Urothelium cell line (cell line): ENCODE measurements at places on chromosomes 3 and 15.

DNA sequence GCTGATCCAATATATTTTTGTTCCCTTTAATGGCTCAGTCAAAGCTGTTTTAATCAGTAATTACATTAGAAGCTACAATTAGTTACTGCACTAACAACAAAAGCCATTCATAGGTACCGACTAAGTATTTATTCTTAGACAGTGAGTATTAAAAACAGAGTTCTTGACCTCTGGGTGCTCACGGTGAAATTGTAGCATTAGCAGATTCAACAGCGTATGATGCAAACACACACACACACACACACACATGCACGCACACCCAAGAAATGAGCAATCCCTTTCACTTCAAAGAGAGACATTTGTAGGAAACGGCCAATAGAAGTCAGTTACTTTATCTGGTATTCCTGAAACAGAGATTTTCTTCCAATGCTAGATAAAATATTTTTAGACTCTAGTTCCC is 27.0 kb upstream of the MITF start:
- DNase-seq = no peak

DNA sequence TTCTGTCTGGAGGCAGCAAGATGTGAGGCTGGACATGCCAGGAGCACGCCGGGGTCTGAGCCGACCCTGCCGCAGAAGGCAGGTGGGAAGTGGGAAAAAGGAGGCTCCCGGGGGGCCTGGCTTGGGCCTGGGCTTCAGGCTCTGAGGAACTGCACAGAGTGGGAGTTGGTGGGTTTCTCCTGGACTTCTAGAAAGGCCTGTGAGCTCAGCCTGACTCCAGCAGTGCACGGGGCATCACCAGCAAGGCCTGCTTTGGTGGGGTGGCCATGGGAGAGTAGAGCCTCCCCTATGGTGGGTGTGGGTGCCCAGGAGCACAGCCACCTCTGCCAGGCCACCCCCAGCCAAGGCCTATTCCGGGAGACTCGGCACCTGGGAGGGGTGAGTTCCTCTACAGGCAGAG is 18.1 kb upstream of the SLC41A3 start:
- no peak for DNase-seq

- no peak for DNase-seq
Measured at GRCh38 chr15:31228011-31228484, 98.6 kb upstream of the KLF13 start.

DNA sequence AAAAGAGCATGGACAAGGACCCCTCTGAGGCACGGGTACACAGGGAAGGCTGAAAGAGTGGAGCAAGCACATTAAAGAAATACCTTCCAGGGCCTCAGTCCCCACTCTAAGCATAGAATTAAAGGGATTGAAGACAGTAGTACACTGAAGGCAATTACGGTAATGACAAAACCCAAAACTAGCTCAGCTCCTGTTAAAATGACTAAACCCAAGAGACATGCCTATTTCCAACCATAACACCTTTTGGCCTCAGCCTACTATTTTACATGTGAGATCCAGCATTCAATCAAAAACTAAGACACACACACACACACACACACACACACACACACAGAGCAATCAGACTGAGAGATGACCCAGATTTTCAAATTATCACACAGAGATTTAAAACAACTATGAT is 19.8 kb downstream of the MAP4 start:
- DNase-seq = no peak

DNA sequence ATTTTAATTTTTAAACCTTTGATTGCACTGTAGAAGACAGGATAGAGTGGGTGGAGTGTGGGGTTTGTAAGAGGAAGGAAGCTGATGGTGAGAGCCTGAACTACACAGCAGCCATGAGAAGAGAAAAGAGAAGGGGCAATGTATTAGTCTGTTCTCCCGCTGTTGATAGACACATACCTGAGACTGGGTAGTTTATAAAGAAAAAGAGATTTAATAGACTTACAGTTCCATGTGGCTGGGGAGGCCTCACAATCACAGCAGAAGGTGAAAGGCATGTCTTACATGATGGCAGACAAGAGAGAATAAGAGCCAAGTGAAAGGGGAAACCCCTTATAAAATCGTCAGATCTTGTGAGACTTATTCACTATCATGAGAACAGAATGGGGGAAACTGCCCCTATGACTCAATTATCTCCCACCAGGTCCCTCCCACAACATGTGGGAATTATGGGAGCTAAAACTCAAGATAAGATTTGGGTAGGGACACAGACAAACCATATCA is 37.3 kb downstream of the STARD5 start:
- no peak for DNase-seq

- no peak for DNase-seq
Measured at GRCh38 chr3:144968750-144969350, 997.2 kb downstream of the DIPK2A start.

- DNase-seq = no peak
Measured at GRCh38 chr3:111598552-111598951, 3.4 kb upstream of the ZBED2 start.

DNA sequence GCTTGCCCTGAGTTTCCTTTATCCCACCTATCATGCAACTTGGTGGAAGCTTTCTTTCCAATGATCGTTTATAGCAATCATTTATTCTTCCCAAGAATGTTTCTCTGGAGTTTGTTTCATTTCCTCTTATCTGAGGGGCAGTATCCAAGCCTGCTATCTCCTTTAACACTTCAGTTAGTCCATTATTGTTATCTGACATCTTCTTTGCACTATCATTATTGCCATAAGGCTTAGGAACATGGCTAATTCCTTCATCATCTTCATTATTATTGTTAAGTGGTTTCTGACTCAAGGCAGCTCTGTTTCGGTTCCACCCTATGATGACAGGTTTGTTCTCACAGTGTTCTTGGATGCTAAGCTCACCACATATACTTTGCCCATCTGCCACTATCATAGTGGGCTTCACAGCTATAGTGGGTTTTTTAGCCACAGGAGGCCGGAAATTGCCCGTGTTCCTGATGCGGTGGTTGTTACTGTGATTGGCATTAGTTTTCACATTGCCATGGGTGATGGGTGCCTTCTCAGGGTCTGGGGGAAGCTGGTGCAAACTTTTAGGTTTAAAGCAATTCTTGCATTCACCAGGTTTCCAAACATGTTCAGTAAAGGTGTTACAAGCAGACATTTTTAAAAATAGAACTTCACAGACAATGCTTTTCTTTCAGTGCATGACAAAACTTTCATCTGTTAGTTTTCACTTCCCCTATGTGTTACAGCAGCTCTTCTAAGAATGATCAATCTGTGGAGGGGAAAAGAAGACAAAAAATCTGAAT is 110.6 kb upstream of the TSPAN3 start:
- no peak for DNase-seq

DNA sequence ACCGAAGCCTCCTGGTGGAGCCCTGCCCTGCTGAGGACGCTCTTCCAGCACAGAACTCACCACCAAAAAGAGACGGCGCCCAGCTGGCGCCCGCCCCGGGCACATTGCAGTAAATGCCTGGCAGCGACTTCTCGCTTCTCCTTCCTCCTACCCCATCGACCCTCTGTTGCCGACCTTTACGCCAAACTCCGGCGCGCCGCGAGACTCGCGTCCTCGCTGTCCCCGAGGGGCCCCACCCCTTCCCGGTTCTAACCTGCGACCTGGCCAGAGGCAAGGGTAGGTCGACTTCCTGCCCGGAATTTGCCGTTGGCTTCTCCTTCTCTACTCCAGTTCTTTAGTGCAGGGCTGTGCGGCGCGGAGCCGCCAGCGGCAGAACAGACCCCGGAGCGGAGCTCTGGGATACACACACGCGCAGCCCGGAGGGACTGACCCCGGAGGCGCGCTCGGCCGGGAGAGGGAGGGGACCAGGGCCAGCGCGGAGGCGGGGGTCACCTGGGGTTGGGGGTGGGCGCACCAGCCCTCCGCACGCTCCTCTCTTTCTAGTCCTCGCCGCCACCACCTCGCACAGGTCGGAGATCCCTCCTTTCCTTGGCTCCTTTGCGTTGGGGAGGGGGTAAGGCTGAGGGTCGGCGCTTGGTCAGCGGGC is 226.6 kb upstream of the AZI2 start:
- peak; percentile 16 for DNase-seq

GRCh38 chr3:51538115-51538458 is 432 bp upstream of the RAD54L2 start:
- DNase-seq = no peak

GRCh38 chr3:122602011-122602710 is 24.7 kb downstream of the PARP15 start:
- no peak for DNase-seq

DNA sequence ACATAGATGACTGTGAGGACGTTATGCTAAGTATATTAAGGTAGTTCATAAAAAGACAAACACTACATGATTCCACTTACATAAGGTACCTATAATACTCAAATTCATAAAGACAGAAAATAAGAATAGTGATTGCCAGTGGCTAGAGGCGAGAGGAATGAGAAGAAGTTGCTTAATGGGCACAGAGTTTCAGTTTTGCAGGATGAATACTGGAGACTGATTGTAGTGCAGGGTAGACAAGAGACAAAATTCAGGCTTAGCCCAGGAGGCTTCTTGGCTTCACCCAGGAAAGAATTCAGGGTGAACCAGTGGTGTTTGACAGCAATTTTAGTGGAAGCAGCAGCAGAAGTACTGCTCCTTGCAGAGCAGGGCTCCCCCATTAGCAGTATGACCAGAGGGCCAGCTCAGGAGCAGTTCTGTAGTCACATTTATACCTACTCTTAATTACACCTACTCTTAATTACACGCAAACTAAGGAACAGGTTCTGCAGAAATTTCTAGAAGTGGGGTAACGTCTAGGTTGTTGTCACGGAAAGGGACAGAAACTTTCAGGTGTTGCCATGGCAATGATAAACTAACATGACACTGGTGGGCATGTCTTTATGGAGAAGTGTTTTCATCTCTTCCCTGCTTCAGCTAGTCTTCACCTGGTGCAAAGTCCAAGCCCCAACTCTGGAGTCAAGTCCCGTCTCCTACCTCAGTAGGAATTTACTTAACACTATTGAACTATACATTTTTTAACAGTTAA is 55.2 kb downstream of the TBL1XR1 start:
- DNase-seq = no peak

- peak; percentile 78 for DNase-seq
Measured at GRCh38 chr15:73972984-73973682, 19.0 kb downstream of the STOML1 start.

DNA sequence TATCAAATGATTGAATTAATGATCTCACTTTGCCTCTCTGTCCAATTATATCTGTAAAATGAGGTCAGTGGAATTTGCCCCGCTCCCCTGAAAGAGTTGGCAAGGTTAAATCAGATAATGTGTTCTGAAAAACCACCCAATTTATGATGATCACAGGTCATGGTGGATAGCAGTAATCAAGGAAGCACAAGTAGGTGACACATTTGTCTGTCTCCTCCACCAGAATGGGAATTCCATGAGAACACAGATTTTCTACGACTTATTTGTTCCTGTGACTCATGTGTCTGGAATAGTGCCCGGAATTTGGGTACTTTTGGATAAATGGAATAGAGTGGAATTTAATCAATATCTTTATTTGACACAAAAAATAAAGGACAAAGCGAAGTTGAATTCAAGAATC is 220.9 kb upstream of the SUCLG2 start:
- peak; percentile 46 for DNase-seq

DNA sequence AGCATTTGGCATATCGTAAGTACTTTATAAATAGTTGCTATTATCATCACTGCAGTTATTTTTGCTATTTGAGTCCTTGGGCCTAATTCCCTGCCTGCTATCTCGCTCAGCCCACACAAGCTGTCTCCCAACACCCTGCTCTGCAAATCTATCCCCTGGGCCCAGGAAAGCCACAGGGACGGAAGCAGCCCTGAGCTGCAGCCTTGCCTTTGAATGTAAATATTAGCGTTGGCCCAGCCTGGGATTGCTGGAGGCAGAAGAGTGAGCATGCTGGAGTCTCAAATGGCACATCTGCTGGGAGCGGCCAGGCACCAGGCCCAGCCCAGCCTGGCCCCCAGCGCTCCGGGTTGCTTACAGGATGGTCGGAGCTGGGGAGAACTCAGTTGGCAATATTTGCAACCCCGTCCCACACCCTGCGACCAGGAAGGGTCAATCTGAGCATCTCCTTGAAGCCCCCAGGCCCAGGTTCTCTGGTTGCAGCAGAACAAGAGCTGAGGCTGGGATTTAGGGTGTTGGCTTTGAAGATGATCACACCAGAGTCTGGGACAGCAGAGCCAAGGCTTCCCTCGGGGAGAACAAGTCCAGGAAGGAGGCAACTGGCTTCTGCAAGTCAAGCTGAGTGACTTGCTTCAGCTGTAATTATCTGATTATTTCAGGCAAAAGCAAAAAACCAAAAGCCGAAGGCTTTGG is 529.6 kb downstream of the SHQ1 start:
- DNase-seq = no peak

DNA sequence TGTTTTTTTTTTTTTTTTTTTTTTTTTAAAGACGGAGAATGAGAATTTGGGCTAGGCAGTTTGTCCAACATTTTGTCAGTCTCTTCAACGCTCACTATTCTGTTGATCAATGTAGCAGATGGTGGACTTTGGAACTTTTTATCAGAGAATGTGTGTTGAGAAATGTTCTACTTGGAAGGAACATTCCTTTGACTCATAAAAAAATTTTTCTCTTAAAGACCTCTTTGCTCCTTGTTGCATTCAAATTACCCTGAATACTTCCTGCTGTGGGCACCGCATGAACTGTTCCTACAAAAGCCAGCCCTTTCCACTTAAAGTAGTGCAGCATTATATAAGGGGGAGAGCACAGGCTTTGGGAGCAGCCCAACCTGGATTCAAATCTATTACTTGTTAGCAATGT is 182.9 kb downstream of the AKAP13 start:
- DNase-seq = no peak

DNA sequence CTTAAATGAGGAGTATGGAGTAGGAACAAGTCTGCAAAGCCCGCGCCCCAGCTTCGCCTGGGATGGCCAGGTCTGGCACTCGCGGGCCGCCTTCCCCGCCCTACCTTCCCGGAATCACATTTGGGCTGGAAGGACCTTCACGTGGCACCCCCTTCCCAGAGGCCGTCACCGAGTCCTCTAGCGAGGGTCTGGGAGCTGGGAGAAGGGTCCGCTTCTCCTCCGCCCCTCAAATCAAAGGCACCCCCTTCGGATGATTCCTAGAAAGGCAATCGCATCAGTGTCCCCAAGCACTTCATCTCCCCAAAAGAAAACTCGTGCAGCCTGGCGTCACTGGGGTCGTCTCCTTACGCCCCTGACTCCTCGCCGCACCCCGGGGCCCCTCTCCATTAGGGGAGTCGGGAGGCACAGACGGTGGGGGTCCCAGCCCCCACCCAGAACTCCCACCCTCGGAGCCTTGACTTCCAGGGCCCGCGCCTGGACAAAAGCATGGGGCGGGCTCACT is 380 bp downstream of the MYLK start:
- DNase-seq = peak; percentile 28
